Cortex of kidney (tissue), 1 donor: ENCODE measurements at places on chromosomes 6 and 20.

DNA sequence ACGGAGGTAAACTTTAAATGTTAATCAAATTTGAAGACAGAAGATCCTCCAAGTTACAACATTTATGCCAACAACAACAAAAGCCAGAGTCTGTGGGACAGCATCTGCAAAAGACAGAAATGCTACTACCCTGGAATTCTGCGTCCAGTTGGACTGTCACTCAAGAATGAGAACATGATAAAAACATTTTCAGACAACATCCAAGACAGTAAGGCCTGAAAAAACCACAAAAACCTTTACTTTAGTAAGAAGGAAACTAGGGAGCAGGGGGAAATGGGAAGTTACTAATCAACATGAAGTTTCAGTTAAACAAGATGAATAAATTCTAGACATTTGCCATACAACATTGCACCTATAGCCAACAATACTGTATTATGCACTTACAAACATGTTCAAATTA, 77.6 kb downstream of the MLIP start:
- no peak for DNase-seq

DNA sequence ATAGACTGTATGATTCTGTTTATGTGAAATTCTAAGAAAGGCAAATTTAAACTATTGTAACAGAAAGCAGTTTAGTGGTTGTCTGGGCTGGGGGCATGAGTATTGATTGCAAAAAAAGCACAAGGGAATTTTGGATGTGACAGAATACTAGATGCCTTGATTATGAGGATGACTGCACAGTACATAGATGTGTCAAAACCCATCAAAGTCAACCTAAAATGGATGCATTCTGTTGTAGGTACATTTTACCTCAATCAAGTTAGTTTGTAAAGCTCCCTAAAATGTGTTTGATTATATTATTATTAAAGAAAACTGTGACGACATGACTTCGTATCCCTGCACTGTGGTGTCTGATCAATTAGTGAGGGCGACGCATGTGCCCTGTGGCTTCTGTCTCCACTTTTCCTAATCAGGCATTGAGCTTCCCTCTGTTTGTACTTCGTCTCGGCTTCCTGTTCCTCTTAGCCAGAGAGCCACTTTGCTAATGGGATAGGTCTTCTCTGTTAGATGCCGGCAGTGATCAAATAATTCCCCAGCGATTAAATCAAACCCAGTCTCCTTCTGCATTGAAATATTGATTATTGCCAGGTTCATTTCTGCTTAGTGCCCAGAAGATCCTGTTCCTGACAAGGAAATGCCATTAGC, 118.3 kb upstream of the GGTLC1 start:
- DNase-seq, result no peak

DNA sequence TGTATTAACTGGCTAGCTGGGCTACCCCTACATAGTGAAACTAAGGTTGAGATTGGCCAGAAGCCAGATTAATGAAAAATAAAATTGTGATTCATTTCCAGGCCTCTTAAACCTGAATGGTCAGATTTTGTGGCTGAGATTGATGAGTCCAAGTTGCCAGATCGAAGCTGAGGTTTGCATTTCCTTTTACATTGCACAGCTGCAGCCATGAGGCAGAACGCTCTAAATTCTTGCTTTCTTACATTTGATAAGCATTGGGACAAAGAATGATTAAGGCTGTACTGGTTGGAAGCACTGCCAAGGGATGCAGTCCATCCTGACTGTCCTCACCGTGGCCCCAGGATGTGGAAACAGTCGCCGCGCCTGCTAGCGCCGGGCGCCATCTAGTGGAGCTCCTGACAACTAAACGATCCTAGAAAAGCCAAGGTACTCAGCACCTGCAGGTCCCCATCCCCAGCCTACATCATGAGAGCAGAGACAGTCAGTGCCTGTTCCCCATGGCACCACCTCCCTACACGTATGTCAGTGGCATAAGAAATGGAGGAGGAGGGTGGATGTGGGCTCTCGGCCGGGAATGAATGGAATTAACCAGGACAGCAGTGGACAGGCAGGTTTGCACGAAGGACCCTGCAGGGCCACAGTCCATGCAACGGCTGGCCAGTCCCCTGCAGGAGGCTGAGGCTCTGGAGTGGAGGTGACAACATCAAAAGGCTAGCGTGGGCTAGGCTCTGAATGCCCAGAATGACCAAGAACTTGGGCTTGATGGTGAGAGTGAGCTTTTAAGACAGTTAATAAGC, 19.0 kb downstream of the PXDC1 start:
- no peak for DNase-seq

DNA sequence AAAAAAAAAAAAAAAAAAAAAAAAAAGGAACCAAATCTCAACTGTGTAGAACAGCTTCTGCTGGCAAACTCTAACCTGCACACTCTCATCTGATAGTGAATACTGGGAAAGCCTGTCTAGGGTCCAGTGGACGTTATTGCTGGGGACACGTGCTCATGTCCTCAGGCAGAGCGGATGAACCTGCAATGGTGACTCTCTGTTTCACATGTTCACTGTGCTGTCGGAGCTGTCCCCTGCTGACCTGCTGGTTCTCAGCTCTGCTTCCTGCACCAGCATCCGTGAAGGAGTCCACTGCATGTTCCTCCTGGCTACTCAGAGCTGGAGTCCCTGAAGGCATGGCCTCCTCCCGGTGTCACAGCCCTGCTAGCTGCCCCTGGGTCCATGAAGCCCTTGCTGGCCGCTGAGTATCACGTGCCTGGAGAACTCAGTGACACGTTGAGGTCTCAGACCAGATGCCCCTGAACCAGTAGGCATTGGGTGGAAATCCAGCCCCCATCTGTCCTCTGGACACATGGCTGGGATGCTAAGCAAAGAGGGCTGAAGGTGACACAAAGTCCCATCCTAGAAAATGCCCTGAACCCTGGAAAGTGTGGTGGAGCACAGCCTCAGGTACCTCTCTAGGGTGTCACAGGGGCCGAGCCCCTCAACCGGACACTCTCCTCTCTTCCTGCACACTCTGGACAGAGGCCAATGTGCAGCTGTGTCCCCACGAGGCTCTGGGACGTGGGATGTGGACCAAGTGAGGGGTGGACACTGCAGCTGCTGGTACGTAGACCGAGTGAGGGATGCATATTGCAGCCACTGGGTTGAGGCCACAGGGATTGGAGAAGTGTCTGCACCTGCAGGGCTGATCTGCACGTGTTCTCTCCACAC, 54.9 kb upstream of the FRMD1 start:
- no peak for DNase-seq

DNA sequence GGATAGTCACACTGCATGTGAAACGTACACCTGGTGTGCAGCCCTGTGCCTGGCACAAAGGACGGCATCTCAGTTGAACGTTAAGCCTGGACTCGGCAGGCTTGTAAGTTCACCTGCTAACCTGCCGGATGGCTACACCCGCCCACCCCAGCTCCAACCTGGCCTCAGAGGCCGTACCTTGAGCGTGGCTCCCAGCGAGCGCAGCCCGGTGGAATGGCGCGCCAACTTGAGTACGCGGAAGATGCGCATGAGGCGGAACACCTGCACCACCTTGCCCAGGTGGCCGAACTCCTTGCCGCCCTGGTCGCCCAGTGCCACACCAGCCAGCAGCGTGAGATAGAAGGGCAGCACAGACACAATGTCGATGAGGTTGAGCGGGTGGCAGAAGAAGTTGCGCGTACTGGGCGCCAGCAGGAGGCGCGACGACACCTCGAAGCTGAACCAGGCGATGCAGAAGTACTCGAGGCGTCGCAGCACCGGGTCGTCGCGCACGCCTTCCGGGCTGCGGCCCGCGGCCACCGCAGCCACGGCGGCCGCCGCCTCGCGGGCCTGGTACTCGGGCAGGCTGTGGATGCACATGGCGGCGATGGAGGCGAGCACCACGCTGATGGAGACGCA, 3.3 kb downstream of the KCNS1 start:
- no peak for DNase-seq

DNA sequence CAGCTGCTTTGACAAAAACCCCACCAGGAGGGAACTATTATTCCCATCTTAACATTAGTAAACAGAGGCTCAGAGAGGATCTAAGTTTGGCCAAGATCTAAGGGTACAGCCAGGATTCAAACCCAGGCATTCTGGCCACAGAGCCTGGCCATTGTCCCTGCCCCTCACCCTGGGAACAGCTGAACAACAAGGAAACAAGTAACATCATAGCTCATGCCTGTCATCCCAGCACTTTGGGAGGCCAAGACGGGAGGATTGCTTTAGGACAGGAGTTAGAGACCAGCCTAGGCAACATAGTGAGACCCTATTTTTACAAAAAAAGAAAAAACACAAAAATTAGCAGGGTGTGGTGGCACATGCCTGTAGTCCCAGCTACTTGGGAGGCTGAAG, 27.5 kb downstream of the TOX2 start:
- no peak for DNase-seq

GRCh38 chr6:46128476-46128875, 1.3 kb upstream of the ENPP4 start:
- DNase-seq, result no peak
